ENCODE measurements at places on chromosomes 1 and 21. TPM values are rescaled to one million over a fixed set of nuclear protein-coding genes. Genes with fewer than 3 reads are reported as not detected.

- no peak for DNase-seq
Observed at GRCh38 chr1:30822966-30823581, 65.5 kb upstream of the LAPTM5 start.

GRCh38 chr1:72062584-72062983 is 219.8 kb downstream of the NEGR1 start:
- DNase-seq: no peak

DNA sequence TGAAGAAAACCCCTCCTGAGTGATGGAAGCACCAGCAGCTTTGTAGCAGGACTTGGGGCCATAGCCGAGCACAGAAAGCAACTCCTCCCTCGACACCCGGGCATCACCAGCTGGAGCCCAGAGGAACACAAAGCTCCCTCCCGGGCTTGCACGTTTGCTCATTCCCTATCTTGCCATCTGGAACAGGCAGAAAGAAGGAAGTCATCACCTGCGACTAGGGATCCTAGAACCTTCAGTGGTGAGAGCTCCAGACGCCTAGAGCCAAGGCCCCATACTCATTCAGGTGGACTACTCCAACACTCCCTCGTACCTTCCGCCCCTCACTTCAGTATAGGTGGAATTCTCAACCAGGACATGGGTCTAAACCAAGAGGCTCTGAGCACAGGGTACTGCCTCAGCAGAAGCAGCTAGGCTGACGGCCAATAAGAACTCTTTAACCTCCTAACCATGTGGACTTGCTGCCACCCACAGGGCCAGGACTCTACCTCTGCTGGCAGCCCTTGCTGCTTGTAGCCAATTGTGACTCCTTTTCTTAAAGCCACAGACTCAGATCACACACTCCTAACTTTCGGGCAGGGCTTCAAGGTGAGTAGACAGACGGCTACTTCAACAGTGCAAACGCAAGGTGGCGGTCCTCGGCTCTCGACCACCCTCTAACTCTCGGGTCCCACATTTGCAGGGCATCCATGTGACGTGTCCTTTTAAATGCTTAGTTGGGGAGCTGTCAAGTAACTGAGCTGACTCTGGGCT is 65.4 kb downstream of the NPHP4 start:
- no peak for DNase-seq

- no peak for DNase-seq
Observed at GRCh38 chr1:164602480-164603093, 43.6 kb downstream of the PBX1 start.

PLEKHN1 gene
- total RNA-seq: 6.8 TPM

Data from epithelial cell of proximal tubule (primary cell).